ENCODE measurements at places on chromosomes 11 and 22. TPM values are rescaled to one million over a fixed set of nuclear protein-coding genes. Genes with fewer than 3 reads are reported as not detected.

Gene SLC1A2
- total RNA-seq: 6.2 TPM

Gene OR51I1
- 0.11 TPM for total RNA-seq

Gene AIFM3
- 0.33 TPM for total RNA-seq

Gene MMP13
- not detected for total RNA-seq

Gene PKDREJ
- not detected for total RNA-seq

Gene CHRNA10
- total RNA-seq: 0.66 TPM

Gene CHADL
- 1.4 TPM for total RNA-seq

Gene USP28
- total RNA-seq: 38.5 TPM

Gene SLC22A25
- total RNA-seq: not detected

Gene SC5D
- total RNA-seq: 62.6 TPM

Gene NCR3LG1
- total RNA-seq: 9.5 TPM

Gene TP53I11
- 9.7 TPM for total RNA-seq

Gene BET1L
- 21.6 TPM for total RNA-seq

Gene CARNS1
- under 0.01 TPM for total RNA-seq

Gene PACSIN3
- total RNA-seq: 29.7 TPM

Gene LRRC75B
- 10.1 TPM for total RNA-seq

Gene PVALB
- not detected for total RNA-seq

Gene TSPAN32
- total RNA-seq: under 0.01 TPM
